ENCODE measurements at places on chromosomes 12 and 14. TPM values are rescaled to one million over a fixed set of nuclear protein-coding genes. Genes with fewer than 3 reads are reported as not detected.
A peak's percentile ranks its signal among the peaks of the same experiment; 100 is the strongest.

DNA sequence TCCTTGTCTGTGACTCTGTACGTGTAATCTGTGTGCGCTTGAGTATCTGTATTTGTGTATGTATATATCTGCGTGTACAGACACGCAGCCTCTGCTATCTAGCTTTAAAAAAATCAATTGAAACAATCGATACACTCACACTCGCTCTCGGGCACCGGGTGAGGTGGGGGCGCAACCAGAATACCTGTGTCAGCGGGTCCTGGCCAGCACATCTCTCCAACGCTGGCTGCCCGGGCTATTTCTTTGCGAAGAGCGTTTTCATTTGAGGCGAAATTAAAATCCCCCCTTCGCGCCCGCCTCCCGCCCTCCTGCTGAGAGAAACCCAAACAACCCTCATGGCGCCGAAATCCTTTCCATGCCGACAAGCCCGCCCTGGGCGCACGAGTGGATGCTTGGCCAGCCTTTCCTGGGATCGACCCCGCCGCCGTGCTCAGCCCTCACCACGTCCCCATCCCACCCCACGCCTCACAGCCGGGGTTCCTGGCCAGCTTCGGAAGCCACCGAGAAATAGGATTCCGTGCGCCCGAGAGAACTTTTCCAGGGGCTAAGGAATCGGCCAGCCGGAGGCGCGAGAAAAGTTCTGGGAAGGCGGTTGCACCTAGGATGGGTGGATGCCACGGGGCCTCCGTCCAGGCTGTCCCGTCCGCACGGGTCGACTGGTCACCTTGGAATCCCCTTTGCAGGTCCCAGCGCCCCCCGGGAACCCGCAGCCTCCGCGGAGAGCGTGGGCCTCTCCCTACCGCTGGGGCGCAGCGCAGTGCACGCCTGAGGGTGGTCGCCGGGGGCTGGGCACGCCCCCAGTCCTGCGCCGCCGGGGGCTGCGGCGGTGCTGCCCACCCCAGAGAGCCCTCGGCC is 1.0 kb downstream of the ZDHHC22 start:
- DNase-seq = no peak

- peak; percentile 71 for DNase-seq
These were observed 59.8 kb upstream of the C12orf71 start for GRCh38 chr12:27142101-27142721.

The SLCO1B1 gene
- not detected for polyA plus RNA-seq

- DNase-seq = no peak
These were observed 413.2 kb downstream of the SOX5 start for GRCh38 chr12:23536293-23536692.

GRCh38 chr12:108858311-108859074 is 1.1 kb upstream of the SSH1 start:
- DNase-seq = no peak

The EXOC5 gene
- 7.9 TPM for polyA plus RNA-seq

The CCDC85C gene
- not detected for polyA plus RNA-seq

- no peak for DNase-seq
These were observed 386.7 kb upstream of the NOVA1 start for GRCh38 chr14:26984311-26985177.

The KRT81 gene
- polyA plus RNA-seq = not detected

The C12orf50 gene
- not detected for polyA plus RNA-seq

The LGR5 gene
- polyA plus RNA-seq = not detected

- no peak for DNase-seq
These were observed 26.1 kb downstream of the DDX24 start for GRCh38 chr14:94054936-94055335.

DNA sequence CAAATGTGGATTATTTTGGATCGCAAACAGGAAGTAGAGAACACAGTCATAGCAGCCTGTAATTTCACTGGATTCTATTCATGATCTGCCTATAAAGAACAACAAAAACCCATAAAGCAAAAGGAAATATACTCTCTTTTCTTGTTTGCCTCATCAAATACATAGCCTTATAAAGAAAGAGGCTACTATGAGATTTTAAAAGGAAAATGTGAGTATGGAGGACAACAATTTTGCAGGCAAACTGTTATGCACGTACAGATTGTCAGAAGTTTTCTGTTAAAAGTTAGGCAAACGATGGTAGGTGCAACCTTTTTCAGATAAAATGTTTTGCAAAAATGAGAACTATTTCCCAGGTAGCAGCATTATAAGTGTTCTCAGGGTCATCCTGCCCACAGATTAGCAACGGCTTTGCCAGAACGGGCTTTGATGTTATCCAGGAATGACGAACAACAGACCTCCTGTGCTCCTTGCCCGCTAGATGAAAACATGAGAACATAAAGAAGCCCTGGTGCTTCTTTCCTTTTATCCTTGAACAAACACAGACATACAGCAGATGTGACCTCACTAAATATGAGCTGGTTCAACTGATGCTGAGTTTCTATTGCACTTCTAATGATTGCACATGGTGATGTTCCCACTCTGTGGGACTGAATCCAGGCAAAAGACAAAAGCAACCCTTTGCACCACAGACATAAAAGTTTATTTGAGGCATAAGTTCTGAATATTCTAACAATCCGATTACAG is 88.1 kb downstream of the ITPR2 start:
- no peak for DNase-seq

The IL31 gene
- not detected for polyA plus RNA-seq

The GNB3 gene
- not detected for polyA plus RNA-seq

GRCh38 chr14:49551569-49551968 is 34.6 kb downstream of the RPS29 start:
- no peak for DNase-seq

The STAC3 gene
- polyA plus RNA-seq = 7.0 TPM

DNA sequence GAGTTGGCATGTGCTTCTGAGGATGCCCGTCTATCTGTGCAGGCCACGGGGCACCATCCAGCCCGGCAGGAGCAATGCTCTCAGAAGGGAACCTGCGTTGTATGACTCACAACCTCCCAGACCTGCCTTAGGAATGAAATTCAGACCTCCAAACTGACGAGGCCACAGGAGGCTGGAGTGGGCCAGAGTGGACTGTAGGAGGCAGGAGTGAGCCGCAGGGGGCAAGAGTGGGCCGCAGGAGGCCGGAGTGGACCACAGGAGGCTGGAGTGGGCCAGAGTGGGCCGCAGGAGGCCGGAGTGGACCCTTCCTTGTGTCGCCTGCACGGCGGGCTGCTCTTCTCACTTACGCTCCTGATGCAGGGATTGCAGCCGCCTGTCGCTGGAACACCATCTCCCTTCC is 11.1 kb upstream of the FBRSL1 start:
- DNase-seq = no peak

The MAP1LC3B2 gene
- polyA plus RNA-seq = 6.4 TPM

DNA sequence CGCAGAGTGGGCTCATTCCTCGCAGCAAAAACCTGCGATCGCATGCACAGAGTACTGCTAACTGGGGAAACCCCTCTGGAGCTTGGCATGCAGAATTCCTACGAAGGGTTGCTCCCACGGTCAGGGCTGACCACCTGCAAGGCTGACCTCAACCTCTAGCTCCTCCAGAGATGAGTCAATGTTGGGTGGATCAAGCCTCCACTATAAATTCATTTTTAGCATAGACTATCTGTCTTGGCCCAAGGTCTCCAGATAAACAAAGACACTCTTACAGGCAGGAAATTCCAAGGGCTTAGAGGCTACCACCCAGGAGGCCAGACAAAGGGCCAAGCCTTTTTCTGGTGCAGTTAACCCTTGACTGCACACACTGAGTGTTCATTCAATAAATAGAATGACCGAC is 296.5 kb downstream of the TMEM132D start:
- DNase-seq = no peak

- no peak for DNase-seq
These were observed 141.0 kb upstream of the LMNTD1 start for GRCh38 chr12:25694072-25694471.

- DNase-seq = peak; percentile 82
These were observed 3.7 kb downstream of the SELPLG start for GRCh38 chr12:108629824-108630476.

The PRMT5 gene
- 38.7 TPM for polyA plus RNA-seq

DNA sequence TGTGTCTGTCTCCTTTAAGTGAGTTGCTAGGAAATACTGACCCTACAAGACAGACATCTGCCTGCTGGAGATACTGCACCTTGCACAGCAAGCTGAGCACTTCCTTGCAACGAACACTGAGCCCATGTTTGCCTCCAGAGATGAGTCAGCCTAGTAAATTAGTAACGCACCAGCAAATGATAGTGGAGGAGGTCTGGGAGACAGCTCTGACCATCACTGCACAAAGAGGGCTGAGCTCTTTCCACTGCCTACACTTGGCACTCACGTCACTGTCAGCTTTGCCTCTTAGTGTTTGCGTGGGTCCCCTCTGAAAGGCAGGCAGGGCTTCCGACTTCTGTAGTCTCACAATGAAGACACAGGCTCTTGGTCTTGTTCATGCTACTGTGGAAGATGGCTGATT is 109.0 kb downstream of the APAF1 start:
- DNase-seq = no peak

DNA sequence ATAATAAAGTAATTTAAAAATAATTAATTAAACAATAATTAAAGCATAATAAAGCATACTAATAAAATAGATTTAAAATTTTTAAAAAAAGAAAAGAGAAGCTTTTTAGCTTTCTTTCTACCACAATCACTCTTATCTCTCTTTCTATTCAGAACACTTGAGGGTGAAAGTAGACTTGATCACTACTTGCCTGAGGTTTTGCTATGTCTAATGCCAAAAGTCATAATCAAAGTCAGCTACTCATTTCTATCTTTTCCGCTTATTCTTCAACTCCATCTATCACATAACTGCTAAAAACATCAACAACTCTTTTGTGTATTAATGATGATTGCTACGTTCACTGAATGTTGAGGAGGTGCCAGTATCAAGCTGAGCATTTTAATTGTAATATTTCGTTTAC is 202.0 kb upstream of the KRR1 start:
- no peak for DNase-seq

The PLA2G1B gene
- polyA plus RNA-seq = not detected

GRCh38 chr12:101733166-101733565 is 6.1 kb downstream of the SYCP3 start:
- no peak for DNase-seq
